ENCODE measurements at places on chromosomes 11 and 22.

DNA sequence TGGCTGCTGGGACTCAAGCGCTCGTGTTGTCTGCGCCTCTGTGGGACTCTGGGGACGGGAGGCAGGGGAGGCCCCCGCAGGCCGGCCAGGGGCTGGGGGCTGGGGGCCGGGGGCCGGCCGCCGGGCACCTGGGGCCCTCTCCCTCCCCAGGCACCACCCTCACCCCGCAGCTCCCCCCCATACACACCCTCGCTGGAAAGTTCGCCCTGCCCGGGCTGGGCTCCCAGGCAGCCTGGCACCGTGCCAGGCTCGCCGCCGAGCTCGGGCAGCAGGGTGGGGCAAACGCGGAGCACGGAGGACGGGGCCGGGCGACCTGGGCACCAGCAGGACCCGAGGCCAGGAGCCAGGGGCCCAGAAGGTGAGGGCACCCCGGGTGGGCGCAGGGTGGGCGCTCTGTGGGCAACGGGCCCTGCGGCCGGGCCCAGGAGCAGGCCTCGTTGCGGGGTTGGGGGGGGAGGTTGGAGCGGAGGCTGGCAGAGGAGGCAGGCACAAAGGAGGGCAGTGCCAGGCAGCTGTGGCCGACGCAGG is 76.7 kb upstream of the WNT7B start:
- no peak for DNase-seq

DNA sequence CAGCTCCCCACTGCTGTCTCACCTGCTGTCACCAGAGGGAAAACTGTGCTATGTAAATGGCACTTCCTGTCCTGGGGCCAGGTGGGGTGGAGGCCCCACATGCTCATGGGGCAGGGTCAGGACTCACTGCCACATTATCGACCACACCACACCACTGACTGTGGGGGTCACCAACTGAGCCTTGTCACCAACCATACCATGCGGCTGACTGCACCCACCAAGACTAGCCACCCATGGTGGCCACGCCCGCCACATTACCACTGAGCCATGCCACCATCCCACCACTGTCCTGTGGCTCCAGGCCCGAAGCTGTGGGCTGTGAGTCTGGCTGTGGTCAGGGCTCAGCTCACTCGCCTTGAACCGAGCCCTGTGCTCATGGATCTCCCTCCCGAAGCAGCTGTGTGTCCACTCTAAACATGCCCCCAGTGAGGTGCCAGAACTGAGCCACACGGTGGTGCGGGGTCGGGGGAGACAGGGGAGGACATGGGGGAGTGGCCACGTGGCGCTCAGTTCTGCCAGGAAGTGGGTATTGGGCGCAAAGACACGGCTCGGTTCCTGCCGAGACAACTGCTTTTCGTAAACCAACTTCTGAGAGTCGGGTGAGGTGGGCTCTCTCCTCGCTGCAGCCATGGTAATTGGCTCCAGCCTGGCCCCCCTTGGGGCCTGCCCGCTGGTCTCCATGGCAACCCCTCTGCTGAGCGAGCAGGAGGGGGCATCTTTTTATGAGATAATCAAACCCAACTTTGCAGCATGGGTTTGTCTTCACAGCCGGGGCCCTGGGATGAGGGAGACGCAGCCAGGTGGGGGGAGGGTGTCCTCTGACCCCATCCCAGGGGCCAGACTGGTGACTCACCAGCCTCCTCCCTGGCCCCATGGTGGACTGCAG is 23.2 kb downstream of the RTN4R start:
- DNase-seq, result no peak

- no peak for DNase-seq
Measured at GRCh38 chr11:88511006-88511405, 173.5 kb upstream of the CTSC start.

DNA sequence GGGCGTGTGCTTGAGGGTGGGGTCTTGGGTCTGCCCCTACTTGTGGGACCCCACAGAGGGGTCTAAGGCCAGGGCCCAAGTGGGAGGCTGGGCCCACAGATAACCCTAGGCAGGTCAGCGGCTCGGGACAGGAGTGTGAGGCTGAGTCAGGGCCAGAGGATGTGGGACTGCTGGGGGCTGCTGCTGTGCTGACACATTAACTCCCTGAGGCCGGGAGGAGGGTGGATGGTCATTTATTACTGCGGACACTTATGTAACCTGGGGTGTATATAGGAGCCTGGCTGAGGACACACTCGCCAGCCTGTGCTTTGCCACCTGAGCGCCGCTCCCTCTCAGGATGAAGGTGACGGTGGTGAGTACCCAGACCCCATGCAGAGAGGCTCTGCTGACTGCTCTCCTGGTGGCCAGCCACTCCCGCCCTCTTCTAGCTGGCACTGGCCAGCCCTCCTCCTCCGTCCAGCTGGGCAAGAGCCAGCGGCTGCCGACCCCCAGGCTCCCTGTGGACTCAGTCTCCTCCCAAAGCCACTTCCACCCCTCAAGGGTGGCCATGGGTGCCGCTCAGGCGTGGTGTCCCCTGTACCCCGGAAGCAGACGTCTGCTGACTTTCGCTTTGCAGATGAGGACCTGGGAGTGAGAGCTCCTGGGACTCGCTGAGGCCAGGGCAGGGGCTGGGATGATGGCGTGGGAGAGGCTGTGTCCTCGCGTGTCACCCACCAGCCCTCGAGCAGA is at the start of gene MIOX:
TSS of gene MIOX (plus strand) at position 299 of the 729 bp plus-strand sequence. CDS start at position 338, 39 bp downstream.
- DNase-seq, result no peak

- no peak for DNase-seq
Measured at GRCh38 chr11:69524991-69525411, 43.5 kb downstream of the LINC01488 start.

DNA sequence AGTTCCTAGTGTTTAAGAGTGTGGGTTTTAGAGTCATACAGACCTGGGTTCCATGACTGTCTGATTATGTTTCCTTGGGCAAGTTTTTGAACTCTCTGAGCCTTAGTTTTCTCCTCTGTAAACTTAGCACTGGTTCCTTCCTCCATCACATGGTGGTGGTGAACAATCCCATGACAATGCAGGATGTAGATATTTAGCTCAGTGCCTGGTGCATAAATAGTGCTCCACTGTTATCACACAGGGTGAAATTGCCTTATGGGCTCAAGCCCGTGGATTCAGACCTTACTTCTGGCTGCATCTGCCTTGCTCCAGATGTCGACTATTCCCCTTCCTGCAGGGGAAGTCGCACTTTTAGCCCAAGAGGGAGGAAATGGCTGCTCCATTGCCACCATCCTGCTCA is 62.7 kb downstream of the LDLRAD3 start:
- DNase-seq, result no peak

DNA sequence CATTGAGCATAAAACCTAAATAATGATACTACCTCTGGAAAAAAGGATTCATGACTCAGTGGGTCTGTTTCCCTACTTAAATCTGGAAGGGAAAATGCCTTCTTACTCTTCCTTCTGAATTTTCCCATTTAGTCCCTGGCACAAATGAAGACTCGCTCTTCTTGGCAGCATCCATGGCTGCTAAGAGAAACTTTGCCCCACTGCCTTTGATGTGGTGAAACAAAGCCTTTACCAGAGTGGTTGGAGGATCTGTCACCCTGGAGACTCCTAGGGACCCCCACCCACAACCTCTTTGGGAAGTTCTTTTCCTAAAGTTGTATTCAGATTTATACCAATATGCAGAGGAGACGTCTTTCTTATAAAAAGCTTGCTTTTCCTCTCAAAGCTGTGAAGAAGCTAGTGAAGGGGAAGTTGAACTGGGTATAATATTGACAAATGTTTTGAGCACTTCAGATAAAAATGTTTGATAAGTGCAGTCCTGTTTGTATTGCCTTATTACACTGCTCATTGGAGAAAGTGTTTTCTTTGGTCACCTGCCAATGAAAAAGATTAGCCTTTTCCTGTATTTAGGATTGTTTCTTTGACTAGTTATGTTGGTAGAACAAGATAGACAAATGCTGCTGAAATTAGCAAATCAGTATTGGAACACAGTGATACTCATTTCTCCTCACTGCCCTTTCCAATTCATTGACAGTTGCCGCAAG is 77.3 kb downstream of the ARFGAP2 start:
- no peak for DNase-seq

DNA sequence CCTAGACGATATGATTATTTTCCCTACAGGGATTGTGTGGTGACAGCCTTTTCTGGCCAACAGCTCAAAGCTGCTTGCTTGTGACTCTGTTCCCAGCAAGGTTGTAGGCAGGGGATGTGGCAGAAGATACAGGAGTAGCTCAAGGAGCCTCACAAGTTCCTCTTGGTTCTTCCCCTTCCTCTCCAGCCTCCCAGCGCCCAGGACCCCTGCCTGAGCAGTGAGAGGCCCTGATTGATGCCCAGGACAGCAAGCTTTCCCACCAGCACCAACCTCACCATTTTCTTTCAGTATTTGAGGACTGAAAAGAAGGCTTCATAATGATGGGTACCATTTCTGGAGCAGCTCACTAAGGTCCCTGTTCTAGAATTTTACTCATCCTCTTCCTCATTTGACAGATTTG is 248.0 kb downstream of the TENM4 start:
- no peak for DNase-seq

GRCh38 chr11:121964591-121964990 is 151.4 kb downstream of the BLID start:
- DNase-seq, result no peak

DNA sequence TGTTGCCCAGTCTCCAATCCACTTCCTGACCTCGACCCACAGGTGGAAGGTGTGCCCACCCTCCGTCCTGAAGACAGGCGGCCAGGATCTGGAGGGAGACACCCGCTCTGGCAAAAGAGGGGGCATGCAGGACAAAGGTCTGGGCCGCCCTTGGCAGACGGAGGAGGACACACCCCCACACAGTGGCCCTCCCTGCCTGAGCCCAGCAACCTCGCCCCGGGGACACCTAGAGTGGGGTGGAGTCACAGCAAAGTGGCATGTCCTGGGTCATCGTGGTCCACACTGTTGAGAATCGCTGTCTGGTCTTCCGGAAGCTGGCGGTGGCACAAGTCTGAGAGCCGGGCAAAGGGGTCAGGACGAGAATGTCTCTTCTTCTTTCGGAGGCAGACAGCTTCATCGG is 47.9 kb downstream of the IGSF9B start:
- DNase-seq, result no peak

- DNase-seq, result no peak
Measured at GRCh38 chr11:61290905-61291690, 4.0 kb downstream of the VWCE start.

DNA sequence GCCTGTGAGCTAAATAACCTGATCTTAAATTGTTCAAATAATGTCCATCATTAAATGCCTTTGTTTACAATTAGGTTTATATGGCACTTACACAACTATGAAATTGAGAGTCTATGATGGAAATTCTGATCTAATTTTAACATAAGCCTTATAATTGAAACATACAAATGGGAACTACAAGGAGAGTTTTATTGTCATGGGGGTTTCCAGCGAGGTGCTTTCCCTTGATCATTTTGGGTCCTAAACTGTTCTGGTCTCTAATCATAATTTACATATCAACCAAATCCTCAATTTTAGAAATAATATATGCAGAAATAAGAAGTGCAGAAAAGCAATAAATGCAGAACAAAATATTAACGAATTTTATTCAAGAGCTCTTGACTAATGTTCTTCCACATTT is 44.9 kb downstream of the RRAS2 start:
- no peak for DNase-seq

DNA sequence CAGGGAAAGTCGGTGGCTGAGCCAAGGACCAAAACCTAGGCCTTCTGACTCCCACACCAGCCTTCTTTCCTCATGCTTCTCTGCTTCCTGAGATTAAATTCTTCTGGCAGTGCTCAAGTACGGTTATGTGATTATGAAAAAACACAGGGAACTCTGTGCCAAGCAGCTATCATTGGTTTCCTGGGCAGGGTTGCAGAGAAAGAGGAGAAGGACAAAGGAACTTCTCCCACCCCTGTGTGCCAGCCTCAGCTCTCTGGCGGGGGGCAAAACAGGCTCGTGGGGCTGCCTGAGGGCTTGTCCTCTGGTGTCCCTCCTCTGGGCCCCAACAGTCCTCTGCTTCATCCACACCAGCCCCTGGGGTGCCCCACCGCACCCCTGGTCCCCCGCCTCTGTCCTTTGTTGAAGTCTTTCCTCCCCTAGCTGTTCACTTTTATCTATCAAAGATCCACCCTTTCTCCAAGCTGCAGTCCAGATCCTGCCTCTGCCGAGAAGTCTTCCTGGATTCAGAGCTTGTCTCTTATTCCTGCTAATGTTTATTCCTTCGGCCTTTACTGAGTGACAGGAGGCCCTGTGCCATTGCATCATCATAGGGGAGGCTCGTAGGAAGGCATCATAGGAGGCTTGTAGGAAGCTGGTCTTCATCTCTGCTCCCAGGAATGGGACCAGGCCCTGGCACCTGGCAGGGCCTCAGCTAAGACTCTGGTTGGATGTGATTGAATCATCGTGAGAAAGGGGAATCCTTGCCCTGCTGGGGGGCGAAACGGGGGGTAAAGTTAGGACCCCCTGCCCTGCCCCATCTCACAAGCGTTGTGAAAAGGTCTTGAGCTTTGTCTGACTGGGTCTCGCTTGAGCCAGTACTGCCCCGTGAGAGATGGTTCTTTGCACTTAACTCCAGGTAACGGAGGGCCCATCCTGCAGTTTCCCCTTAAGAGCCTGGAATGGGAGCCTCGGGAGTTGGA is 11.5 kb upstream of the FTH1 start:
- DNase-seq, result no peak

DNA sequence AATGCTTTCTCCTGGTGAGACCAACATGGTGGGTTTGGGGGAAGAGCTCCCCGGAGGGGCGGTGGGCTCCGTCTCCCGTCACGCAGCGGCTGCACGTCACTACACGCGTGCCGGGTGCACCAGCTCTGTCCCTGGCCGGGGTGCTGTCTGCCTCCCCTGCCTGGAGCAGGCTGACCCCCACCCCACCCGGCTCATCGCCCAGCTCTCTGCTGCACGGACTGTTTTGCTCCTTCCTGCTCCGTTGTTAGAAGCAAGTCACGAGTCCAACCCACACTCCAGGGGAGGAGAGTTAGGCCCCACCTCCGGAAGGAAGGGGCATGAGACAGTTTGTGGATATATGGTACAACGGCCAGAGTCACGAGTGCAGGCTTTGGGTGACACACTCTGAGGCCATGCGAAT is 364.9 kb downstream of the BRD1 start:
- no peak for DNase-seq

DNA sequence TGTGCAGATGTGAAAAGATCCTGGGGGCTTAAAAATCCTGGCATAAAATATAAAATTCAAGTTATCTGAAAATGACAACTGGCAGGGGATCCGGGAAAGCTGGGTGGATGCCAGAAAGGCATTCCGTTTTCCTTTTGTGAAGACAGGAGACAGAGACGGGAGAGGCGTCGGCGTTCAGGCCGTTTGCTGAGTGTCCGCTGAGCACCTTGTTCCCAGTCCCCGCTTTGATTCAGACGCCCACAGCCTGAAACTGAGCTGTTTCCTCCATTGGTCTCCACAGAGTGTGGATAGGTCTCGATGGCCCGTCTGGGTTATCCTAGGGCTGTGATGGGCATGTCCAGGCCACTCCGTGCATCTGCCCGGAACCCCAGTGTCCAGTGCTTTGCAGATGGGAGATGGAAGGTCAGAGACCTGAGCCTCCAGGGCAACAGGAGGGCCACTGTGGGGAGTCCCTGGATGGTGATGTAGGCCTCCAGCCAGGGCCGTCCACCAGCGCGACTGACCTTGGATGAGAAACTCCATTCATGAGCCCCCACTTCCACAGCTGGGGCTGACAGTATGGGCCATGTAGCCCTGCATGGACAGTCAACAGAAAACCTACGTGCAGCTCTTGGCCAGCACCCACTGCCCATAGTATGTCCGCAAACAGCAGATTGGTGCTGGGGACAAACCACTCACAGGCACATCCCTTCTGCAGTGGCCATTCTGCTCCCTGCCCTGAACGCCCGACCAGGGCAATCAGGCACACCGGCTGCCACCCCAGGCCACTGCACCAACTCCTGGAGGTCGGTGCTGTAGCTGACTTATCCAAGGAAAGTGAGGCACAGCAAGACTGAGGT is 11.6 kb downstream of the MRGPRF start:
- no peak for DNase-seq

- no peak for DNase-seq
Measured at GRCh38 chr11:71948314-71949027, 19.6 kb downstream of the RNF121 start.

- no peak for DNase-seq
Measured at GRCh38 chr22:49561976-49562375, 265.7 kb downstream of the BRD1 start.
